NCI-H1092 (cell line): ENCODE measurements at places on chromosomes 2 and 18.
A peak's percentile ranks its signal among the peaks of the same experiment; 100 is the strongest.

GRCh38 chr2:134144081-134144596, 109.7 kb upstream of the MGAT5 start:
- no peak for DNase-seq

- DNase-seq: no peak
Observed at GRCh38 chr18:23716966-23717365, 27.7 kb downstream of the LAMA3 start.

DNA sequence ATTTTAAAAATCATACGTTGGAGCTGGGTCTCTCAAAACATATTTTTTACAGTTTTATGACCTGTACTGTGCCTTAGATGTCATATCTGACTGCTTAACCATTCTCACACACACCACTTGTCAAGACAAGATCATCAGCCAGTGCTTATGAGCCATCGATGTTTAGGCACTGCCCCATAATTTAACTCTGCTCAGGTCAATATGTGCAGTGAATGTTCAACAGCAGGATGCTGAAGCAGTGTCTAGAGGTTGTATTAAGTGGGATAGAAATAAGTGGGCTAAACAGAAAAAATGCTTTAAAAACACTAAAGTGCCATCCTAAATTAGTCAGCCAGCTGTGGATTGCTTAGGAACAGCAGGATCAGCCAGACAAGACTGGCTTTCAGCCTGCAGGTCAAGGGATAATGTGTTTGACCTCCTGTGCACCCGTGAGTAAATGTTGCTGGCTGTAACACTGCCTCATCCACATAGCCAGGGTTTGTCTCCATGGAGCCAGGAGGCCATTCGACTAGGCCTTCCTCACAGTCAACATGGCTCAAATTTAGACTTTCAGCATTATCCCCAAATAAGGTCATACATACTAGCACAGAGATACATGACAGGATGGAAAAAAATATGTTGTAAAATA, 139.0 kb upstream of the NXPH2 start:
- DNase-seq: no peak

- DNase-seq: no peak
Observed at GRCh38 chr2:130818809-130819208, 17.9 kb upstream of the ARHGEF4 start.

DNA sequence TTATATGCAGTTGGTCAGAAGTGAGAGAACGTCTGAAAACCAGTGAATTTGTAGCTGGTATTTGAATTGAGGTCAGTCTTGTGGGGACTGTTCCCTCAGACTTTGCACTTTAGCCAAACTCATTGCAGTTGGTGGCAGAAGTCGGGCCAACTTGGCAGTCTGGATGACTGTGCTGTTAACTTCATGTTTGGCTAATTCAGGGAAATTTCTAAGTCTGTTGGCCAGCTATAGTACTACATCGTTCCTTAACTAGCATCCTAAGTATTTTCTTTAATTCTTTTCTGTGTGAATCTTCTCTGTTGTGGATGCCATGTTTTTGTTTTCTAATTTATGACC, 806.8 kb upstream of the GCFC2 start:
- no peak for DNase-seq

GRCh38 chr2:20594957-20595356, 55.9 kb downstream of the HS1BP3 start:
- no peak for DNase-seq

GRCh38 chr2:117470311-117471095, 344.0 kb upstream of the DDX18 start:
- DNase-seq: peak; percentile 31

DNA sequence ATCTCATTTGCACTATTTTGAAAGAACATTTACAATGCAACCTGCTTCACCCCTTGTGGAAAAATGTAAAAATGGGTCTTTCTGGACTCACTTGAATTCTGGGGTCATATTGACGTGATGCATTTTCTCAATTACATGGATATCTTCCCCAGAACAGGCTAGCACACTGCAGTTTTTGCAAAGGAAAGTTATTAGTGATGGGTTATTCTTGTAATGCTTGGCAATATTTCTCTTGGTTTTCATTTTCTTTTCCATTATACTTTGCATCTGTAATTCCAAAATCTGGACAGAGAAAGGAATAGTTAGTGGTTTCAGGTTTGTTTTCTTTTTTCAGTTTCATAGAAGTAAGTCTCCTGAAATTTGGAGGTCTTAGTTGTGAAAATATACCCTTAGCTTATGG, 24.8 kb upstream of the FAP start:
- no peak for DNase-seq

DNA sequence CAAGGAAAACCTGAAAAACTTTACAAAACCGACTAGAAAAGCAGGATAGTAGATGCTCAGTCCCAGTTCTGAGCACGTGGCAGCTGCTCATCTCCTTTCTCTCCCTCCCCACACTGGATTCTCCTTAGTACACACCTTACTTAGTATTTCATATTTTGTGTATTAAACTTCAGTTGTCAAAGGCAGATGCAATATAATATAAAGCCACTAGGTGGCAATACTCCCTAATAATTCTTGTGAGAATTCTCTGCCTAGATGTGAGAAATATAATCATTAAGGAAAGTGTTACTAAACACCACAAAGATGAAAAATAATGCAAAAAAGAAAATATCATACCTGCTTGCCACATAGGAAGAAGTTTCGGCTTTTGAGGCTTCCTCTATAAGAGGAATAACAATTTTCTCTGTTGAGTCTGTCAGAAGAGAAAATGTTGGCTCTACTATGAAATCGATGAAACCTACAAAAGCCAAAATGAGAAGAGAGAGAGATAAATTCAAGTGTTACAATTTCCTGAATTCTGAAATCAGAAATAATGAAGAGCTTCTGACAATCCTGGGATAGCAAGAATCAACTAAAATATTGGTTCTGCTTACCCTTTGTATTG, 200.6 kb downstream of the PPP1R1C start:
- peak; percentile 1 for DNase-seq

DNA sequence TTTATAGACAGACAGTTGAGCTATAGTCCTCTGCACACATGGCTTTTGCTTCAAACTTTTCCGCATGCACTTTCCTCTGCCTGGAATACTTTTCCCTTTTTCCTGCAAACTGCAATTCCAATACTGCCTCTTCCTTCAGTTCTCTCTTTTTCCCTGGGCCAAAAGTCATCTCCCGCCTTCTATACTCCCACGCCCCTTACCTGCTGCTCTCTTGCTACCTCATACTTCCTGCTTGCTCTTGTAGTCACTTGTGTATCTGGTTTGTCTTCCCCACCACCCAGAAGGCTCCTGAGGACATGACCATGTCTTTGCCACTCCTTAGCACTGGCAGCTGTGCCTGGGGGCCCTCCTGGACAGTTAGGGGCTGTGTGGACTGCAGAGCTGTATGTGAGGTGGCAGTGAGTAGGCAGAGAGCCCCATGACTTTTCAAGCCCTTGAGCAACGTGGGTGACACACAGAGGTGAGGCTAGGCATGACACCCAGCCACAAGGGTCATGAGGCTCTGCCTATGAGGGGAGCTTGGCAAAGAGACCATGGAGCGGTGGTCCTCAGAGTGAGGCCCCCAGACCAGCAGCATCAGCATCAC, 23.2 kb downstream of the SPEG start:
- DNase-seq: no peak

DNA sequence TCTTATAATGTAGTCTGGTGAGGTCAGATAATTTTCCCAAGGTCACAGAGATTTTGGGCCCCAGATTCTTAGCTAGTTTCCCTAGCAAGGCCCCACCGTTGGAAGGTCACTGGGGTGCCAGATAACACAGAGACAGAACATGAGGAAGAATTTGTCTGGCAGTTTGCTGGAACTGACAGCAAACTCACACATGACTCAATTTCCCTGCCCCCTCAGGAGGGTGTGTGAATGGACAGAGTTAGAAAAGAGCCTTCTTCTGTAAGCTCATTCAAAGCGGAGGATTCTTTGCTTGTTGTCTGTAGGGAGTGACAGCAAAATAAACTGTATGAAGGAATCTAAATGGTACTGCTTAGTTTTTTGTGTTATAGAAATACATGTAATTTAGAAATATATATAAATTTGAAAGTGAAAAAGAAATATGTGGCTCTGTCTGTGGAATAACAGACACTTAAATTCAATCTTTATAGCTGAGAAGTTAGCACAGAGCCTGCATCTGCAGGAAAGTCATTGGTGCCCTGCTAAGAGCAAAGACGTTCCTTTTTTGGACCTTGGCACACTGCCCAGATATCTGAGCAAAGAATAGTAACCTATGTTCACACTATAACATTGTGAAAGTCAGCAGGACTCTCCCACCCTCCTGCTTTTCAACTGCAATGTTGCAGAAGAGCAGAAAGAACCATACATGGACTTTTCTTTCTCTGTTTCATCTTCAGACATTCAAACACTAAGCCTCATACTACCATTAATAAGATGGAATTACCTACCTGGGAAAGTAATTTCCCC, 2.1 kb downstream of the MDH1 start:
- DNase-seq: no peak
